ENCODE measurements at places on chromosomes 6 and 20.
A peak's percentile ranks its signal among the peaks of the same experiment; 100 is the strongest.

- DNase-seq, result no peak
Observed at GRCh38 chr20:8156235-8157079, 24.4 kb downstream of the PLCB1 start.

GRCh38 chr6:100305209-100305869 is 159.4 kb downstream of the SIM1 start:
- no peak for DNase-seq

- peak; percentile 55 for DNase-seq
Observed at GRCh38 chr20:53582574-53583351, 10.9 kb downstream of the ZNF217 start.

DNA sequence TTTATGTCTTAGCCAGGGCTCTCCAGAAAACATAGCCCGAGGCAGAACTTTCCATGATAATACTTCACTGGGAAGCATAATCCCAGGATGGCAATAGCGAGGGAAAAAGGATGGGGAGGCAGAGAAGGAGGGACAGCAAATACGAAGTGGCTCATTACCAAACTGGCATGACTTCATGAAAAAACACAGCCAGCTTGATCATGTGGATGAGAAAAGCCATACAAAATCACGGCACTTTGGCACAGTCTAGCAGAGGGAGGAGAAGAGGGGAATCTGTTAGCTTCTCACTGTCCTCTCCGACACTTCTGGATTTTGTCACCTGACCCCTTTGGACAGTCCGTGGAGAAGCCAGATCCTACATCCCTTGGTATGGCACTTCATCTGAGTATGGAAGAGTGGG is 212.5 kb upstream of the GRIK2 start:
- DNase-seq, result no peak

- DNase-seq, result no peak
Observed at GRCh38 chr6:43707269-43707668, 19.7 kb upstream of the MRPS18A start.

GRCh38 chr6:37115236-37115895 is 54.6 kb upstream of the PIM1 start:
- no peak for DNase-seq

- no peak for DNase-seq
Observed at GRCh38 chr6:88565409-88565811, 398.0 kb downstream of the RNGTT start.

- no peak for DNase-seq
Observed at GRCh38 chr20:9492067-9492466, 22.3 kb upstream of the LAMP5 start.

- DNase-seq, result no peak
Observed at GRCh38 chr20:41204304-41205265, 67.2 kb downstream of the PLCG1 start.

- no peak for DNase-seq
Observed at GRCh38 chr6:24778121-24778520, 3.4 kb downstream of the GMNN start.

All from activated T-cell treated with anti-CD3 and anti-CD28 coated beads, Interleukin-2, amount 50 U/mL, for 72 hours (primary cell).